ENCODE measurements at places on chromosomes 16 and 17. TPM values are rescaled to one million over a fixed set of nuclear protein-coding genes. Genes with fewer than 3 reads are reported as not detected.

The SNAI3 gene
- total RNA-seq = 0.26 TPM

The SYNGR2 gene
- total RNA-seq = 175 TPM

The XAF1 gene
- total RNA-seq = 0.03 TPM

The PSMB3 gene
- total RNA-seq = 394 TPM

The PPY gene
- not detected for total RNA-seq

The ARHGDIG gene
- total RNA-seq = 2.9 TPM

The CLEC10A gene
- not detected for total RNA-seq

The NAGS gene
- 0.77 TPM for total RNA-seq

The MYH13 gene
- not detected for total RNA-seq

The TBL3 gene
- total RNA-seq = 37.7 TPM

The P3H4 gene
- total RNA-seq = 39.9 TPM

The ATP2A3 gene
- 4.7 TPM for total RNA-seq

The SULT1A1 gene
- 5.3 TPM for total RNA-seq

The PRMT7 gene
- 30.7 TPM for total RNA-seq

The SEPTIN1 gene
- 2.2 TPM for total RNA-seq
